ENCODE measurements at places on chromosomes 6 and 20. TPM values are rescaled to one million over a fixed set of nuclear protein-coding genes. Genes with fewer than 3 reads are reported as not detected.

- no peak for DNase-seq
Observed at GRCh38 chr20:56439771-56440291, 27.8 kb downstream of the CASS4 start.

FOXQ1 gene
- polyA plus RNA-seq: 4.4 TPM

DNA sequence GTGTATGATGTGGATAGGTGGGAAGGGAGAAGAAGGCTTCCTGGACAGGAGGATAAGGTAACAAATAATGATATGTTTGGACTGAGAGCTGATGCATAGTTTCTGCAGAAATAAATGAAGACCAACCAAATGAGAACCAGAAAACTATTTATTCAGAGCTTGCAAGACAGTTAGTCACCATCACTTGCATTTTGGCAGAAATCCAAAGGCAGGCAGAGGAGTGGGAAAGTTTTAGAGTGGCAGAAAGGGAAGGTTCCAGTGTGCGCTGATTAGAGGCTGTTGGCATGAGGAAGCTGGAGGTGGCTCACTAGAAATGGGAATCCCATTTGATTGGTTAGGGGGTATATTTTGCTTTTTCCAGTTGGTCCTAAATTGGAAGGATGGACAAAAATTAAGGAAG lies 13.0 kb upstream of the F13A1 start:
- DNase-seq: no peak

GSTA2 gene
- 0.13 TPM for polyA plus RNA-seq

CPNE5 gene
- polyA plus RNA-seq: 6.4 TPM

GRCh38 chr6:109300874-109301273 lies 81.4 kb downstream of the CD164 start:
- no peak for DNase-seq

DNA sequence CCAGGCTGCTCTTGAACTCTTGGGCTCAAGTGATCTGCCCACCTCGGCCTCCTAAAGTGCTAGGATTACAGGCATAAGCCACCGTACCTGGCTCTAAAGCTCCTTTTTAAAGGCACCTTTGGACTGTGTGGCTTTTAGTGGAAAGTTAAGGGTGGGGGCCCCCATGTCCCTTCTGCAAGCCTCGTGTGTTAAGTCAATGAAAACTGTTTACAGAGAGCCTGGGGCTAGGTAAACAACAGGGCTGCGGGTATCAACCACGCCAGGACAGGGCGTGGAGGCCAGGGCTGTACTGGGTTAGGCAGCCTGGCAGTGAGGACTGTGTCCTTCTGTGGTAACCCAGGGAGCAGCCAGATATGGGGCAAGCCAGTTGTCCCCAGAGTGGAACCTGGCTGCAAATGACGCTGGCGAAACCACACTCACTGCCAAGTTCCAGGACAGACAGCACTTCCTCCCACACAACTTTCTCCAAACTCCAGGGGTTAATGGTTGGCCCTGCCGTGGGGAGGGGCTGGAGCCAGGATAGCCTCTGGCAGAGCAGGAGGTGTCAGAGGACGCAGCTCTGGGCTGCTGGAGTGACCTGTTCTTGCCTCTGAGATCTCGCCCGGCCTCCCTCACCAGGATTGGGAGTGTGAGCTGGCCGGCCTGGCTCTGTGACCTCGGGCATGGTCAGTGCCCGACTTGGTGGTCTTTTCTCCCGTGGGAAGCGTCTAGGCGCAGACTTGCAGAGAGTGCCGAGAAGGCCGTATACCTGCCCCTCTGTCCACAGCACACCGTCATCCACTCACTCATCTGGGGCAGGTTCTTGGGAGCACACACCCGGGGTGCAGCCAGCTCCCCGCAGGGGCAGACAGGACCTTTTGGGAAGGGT lies 3.2 kb downstream of the SLC17A9 start:
- DNase-seq: no peak

GRCh38 chr6:168170841-168171601 lies 92.0 kb upstream of the FRMD1 start:
- DNase-seq: no peak

TFAP2A gene
- 0.21 TPM for polyA plus RNA-seq

EPB41L1 gene
- polyA plus RNA-seq: 43.2 TPM

- DNase-seq: no peak
Observed at GRCh38 chr20:34324541-34324940, 21.4 kb upstream of the AHCY start.

DNA sequence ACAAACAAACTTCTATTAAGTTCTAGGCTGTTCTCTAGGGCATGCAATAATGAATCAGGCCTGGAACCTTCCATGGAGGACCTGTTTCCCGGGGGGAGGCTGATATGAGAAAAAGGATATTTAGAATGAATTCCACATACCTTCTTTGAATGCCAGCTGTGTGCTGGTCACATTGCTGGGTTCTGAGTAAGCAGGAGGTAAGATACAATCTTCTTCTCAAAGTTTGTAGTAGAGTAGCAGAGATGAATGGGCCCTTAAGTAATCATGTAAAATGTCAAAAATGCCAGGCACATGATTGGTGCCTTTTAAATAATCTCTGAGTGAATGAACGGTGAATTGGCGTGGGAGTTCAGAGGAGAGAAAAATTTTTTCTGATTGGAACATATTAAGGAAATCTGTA lies 47.4 kb downstream of the TGM2 start:
- DNase-seq: no peak

- no peak for DNase-seq
Observed at GRCh38 chr6:129565811-129566210, 144.2 kb downstream of the ARHGAP18 start.

GRCh38 chr6:163170294-163170883 lies 244.1 kb upstream of the QKI start:
- no peak for DNase-seq

DNA sequence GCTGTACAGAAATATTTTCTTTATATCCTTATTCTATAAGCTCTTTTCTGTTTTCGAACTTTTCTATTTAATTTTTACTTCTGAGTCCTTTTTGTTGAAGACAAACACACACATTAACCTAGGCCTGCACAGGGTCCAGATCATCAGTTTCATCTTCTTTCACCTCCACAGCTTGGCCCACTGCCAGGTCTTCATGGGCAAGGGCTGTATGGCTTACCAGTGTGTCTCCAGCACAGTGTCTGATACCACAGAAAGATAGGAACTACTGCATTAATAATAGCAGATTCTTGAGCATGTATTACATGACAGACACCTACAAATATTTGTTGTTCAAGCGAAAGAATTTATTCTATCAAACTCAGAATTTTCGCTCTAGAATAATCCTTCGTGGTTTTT lies 24.4 kb downstream of the QKI start:
- no peak for DNase-seq

DNA sequence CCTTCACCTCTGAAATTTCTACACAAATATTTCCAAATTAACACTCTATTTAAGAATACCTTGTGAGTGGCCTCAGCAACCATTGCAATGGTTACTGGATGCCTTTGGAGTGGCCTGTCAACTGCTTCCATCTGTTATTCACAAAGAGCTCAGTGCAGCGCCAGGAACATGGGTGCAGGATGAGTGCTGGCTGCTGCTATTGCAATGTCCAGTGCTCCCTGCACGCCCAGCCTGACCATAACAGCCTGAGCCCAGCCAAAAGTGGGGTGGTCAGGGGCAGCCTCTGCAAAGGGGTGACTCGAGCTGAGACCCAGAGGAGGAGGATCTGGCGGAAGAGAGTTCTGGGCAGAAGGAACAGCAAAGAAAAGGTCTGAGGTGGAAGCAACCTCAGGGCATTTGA lies 18.4 kb downstream of the CASS4 start:
- peak; percentile 73 for DNase-seq

FABP7 gene
- polyA plus RNA-seq: 39.3 TPM

GRCh38 chr6:10999994-11000393 lies 44.1 kb downstream of the ELOVL2 start:
- no peak for DNase-seq

DNA sequence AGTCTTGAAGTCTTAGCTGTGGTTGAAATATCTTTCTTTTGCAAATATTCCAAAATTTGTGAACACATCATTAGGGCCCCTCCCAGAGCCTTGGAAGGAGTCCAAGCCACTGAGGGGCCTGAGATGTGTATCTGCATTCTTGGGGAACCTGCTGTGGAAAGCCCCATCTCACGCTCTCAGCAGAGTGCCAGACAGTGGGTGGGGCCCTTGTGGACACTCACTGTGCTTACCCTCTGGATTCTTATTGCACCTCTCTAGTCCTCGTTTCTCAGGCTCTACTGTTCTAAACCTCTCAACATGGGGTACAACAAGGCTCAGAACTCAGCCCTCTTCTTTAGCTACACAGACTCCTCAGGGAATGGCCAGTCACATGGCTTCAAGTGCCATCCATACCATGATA lies 416.2 kb upstream of the CDH4 start:
- DNase-seq: no peak

All from left lung (tissue), 14 donors.